Keratinocyte (primary cell): ENCODE measurements at places on chromosomes 6 and 20.

- H3K27ac ChIP-seq: no peak overlapping the region
- no peak for DNase-seq
Measured at GRCh38 chr6:149211046-149211571, 106.4 kb upstream of the TAB2 start.

DNA sequence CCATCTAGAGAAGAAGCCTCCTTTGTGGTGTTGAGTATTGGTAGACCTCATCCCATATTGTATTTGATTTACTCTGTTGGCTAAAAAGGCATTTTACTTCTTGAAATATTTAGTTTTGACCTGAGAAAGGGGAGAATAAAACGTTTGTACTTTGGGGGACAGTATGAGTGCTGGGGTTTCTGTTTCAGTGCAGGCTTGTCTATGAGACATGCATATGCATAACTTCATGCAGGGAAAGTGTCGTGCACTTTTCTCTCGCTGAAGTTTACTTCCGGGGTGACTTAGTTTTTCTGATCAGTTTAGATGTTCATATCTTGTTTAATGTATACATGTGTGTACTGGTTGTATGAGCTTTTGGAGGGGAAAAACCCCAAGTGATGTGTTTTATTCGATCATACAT, 59.5 kb downstream of the UTRN start:
- peaks cover 64% of the 10 kb centered on the region for H3K4me1 ChIP-seq
- peak overlapping the region; percentile 31 for H3K4me3 ChIP-seq
- no peak for DNase-seq
- no peaks in the 10 kb centered on the region for H3K27me3 ChIP-seq
- H3K27ac ChIP-seq: peak overlapping the region; percentile 79

- DNase-seq: no peak
- no peak overlapping the region for H3K27ac ChIP-seq
- no peaks in the 10 kb centered on the region for H3K4me1 ChIP-seq
- H3K27me3 ChIP-seq: peaks cover 66% of the 10 kb centered on the region
- H3K36me3 ChIP-seq: no peaks in the 10 kb centered on the region
Measured at GRCh38 chr6:89410231-89410761, 1.8 kb downstream of the RRAGD start.

DNA sequence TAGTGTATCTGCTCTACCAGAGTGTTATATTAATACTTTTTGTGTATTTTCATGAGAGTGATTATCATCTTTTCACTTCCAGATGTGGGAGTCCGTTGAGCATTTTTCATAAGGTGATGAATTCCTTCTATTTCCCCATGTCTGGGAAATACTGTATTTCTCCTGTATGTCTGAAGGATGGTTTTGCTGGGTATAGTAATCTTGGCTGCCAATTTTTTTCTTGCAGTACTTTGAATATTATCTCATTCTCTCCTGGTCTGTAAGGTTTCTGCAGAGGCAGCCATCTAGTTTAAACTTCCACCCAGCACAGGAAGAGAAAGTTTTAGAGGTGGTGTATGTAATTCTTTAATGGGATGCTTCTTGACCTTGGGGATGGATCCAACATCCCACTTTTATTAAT, 15.4 kb upstream of the DYNLRB1 start:
- no peak overlapping the region for H3K27ac ChIP-seq
- H3K4me3 ChIP-seq: no peak overlapping the region
- no peak for DNase-seq
- no peaks in the 10 kb centered on the region for H3K27me3 ChIP-seq

- H3K27me3 ChIP-seq: no peaks in the 10 kb centered on the region
- H3K27ac ChIP-seq: no peak overlapping the region
- no peaks in the 10 kb centered on the region for H3K36me3 ChIP-seq
- H3K4me3 ChIP-seq: no peak overlapping the region
- DNase-seq: no peak
- no peaks in the 10 kb centered on the region for H3K4me1 ChIP-seq
Measured at GRCh38 chr6:147716434-147716833, 207.9 kb downstream of the SAMD5 start.

DNA sequence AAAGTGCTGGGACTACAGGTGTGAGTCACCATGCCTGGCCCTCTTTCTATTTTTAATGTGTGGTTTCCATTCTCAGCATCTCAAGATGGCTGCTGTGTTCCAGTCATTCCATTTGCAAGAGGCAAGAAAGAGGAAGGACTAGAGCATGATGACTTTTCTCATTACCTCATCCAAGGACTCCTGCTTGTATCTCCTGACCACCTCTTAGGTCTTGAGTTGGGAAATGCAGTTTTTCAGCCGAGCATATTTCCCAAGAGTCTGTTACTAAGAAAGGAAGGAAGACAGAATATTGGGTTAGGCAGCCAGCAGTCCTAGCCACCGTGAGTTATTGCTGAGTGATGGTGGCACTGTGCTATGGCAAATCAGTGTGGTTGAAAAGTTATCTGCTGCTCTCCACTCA, 108.4 kb upstream of the INSM1 start:
- H3K4me1 ChIP-seq: no peaks in the 10 kb centered on the region
- no peak overlapping the region for H3K4me3 ChIP-seq
- no peaks in the 10 kb centered on the region for H3K36me3 ChIP-seq
- no peak for DNase-seq

- no peaks in the 10 kb centered on the region for H3K36me3 ChIP-seq
- H3K4me3 ChIP-seq: no peak overlapping the region
- DNase-seq: no peak
Measured at GRCh38 chr20:667351-668034, 8.1 kb downstream of the SCRT2 start.
